ENCODE measurements at places on chromosomes 1 and 21. TPM values are rescaled to one million over a fixed set of nuclear protein-coding genes. Genes with fewer than 3 reads are reported as not detected.

- no peaks in the 10 kb centered on the region for H3K36me3 ChIP-seq
- H3K4me3 ChIP-seq: peak overlapping the region; percentile 81
- no peaks in the 10 kb centered on the region for H3K27me3 ChIP-seq
These were observed 759 bp downstream of the SMYD3 start for GRCh38 chr1:246506367-246506673.

DNA sequence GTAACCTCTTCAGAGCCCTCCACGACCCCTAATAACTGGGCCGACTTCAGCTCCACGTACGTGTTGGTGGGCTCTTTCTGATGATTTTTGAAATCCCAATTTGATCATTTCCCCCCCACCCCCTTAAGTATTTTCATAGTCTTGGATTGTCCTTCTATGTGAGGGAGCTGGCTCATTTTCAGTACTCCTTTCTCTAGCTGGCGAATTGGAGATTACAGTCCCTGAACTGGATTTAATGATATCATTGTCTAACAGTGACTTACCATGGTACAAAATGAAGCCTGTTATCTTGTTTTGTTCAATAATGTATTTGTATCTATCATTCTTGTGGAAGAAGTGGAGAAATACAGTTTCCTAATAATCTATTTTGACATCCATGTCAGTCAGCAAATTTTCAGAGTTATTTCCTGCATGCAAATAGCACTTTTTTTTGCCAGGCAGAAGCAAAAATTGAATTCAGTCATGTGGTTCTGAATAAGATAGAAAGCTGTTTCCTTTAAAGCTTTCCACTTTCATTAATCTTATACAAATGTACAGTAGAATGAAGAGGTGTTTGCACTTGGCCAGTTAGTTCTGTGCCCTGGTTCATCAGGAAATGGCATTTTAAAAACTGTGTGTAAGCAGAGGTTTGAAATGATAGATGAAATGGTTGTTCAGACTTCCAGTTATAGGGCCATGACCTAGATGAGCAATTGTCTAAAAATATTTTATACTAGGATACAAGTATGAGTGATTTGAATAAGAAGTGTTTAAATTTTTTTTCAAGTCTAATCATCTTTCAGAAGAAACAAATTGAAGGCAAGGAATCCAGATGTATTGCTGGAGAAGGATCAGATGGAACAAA lies 104.2 kb downstream of the ATP5PO start:
- no peaks in the 10 kb centered on the region for H3K4me1 ChIP-seq
- H3K36me3 ChIP-seq: no peaks in the 10 kb centered on the region
- no peak overlapping the region for H3K27ac ChIP-seq
- DNase-seq: no peak

- no peak overlapping the region for H3K4me3 ChIP-seq
- no peak for DNase-seq
- H3K4me1 ChIP-seq: no peaks in the 10 kb centered on the region
- no peaks in the 10 kb centered on the region for H3K27me3 ChIP-seq
- H3K36me3 ChIP-seq: no peaks in the 10 kb centered on the region
- H3K27ac ChIP-seq: no peak overlapping the region
These were observed 665.7 kb downstream of the ADGRL2 start for GRCh38 chr1:82466416-82466815.

DNA sequence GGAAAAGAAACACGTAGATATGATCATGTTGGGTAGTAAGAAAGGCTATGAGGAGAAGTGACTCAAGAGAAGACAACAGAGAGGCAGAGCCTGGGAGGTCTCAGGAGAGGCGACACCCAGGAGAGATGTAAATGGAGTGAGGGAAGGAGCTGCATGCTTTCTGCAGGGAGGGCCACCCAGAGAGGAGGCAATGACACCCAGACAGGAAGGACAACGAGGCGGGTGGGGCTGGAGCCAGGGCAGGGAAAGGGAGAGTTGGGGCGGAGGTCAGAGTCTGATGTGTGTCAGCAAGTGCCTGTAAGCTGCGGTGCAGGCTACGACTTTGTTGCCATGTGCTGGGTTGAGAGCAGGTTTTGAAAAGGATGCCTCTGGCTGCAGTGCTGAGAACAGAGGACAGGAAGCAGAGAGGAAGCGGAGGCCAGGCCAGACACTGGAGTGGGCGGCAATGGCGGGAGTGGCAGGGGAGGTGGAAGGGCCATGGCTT lies 31.3 kb downstream of the SLC1A7 start:
- peaks cover 9% of the 10 kb centered on the region for H3K4me1 ChIP-seq
- no peak overlapping the region for H3K27ac ChIP-seq
- no peak overlapping the region for H3K4me3 ChIP-seq
- no peaks in the 10 kb centered on the region for H3K27me3 ChIP-seq
- no peak for DNase-seq
- H3K36me3 ChIP-seq: no peaks in the 10 kb centered on the region

DNA sequence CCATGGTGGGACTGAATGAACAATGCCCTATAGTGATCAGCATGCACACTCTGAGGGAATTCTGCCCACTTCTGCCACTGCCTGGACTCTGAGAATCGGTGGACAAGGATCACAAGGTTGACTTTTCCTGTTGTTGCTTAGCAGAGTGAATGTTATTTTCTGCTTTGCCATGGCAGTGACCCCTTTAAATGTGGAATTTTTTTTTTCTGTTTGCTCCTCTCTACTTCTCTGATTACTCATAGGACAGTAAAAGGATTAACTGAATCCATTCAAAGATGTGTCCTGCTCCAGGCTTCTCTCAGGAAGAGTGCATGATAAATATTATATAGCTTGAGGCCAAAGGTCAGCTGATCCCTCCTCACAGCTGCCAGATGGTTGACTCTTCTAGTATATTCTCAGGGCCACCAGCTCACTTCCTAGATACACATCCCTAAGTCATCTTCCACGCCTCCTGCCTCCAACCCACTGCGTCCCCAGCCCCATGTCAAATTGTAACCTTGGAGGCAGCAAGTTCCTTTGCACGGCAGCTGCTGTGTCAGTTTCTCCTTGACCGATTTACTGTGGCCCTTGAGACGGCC lies 74.0 kb upstream of the RALGPS2 start:
- no peak overlapping the region for H3K27ac ChIP-seq
- H3K27me3 ChIP-seq: peaks cover 6% of the 10 kb centered on the region
- no peaks in the 10 kb centered on the region for H3K36me3 ChIP-seq
- no peak overlapping the region for H3K4me3 ChIP-seq
- DNase-seq: no peak

- no peak overlapping the region for H3K27ac ChIP-seq
- H3K27me3 ChIP-seq: no peaks in the 10 kb centered on the region
These were observed 44.1 kb upstream of the PALMD start for GRCh38 chr1:99601709-99602403.

DNA sequence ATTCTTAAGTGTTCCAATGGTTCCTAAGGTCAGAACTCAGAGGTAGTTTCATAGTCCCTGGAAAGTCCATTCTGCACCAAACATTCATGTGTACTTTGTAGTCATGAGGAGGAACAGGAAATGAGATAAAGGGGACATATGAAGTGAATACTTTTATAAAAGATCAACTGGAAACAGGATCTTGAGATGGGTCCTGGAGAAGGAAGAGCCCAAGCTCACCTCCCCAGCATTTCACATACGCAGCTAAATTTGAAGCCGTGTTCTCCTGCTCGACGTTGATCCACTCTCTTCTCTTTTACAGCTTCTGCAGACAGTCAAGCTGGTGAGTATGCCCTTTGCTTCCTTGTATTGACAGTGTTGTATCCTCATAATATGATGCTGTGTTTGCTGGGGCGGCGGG lies 429 bp downstream of the FCGR2A start:
- DNase-seq: no peak
- no peak overlapping the region for H3K27ac ChIP-seq
- peaks cover 9% of the 10 kb centered on the region for H3K27me3 ChIP-seq
- H3K36me3 ChIP-seq: no peaks in the 10 kb centered on the region

DNA sequence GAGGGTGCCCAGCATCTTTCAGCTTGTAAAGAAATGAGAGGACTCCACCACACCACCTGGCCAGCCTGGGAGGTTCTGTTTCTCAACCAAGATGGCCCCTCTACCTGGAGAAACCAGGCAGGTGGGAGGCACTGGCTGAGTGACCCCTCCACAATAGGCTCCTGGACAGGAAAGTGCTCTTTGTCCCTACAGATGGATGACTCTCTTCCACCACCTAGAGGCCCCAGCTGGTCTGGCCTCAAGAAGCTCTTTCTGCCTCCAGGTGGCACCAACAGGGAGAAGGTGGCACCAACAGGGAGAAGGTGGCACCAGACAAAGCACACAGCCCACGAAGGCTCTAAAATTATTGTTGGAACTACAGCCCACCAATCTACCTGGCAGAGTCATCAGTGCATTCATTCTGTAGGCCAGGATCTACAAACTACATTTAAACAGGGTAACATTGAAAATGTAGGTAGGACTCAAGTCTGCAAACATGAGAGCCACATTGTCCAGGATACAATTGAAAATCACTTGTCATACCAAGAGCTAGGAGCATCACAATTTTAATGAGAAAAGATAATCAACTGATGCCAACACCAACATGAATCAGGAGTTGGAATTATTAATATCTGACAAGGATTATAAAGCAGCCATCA lies 14.4 kb downstream of the TMPRSS3 start:
- no peak overlapping the region for H3K27ac ChIP-seq
- no peaks in the 10 kb centered on the region for H3K36me3 ChIP-seq
- peaks cover 15% of the 10 kb centered on the region for H3K4me1 ChIP-seq
- no peak overlapping the region for H3K4me3 ChIP-seq
- H3K27me3 ChIP-seq: no peaks in the 10 kb centered on the region

GRCh38 chr1:107140703-107141490 lies at the start of gene NTNG1:
Gene NTNG1, plus strand, starts transcription at chr1:107141039.
- no peaks in the 10 kb centered on the region for H3K36me3 ChIP-seq
- H3K4me1 ChIP-seq: peaks cover 19% of the 10 kb centered on the region
- H3K4me3 ChIP-seq: peak within 1 kb of the TSS; percentile 43
- H3K27ac ChIP-seq: no peak within 1 kb of the TSS
- no peak for DNase-seq

- DNase-seq: no peak
- H3K27ac ChIP-seq: no peak overlapping the region
- no peak overlapping the region for H3K4me3 ChIP-seq
- H3K4me1 ChIP-seq: peaks cover 10% of the 10 kb centered on the region
- H3K36me3 ChIP-seq: peaks cover 22% of the 10 kb centered on the region
- no peaks in the 10 kb centered on the region for H3K27me3 ChIP-seq
These were observed 38.6 kb downstream of the HTR6 start for GRCh38 chr1:19703280-19703679.

DNA sequence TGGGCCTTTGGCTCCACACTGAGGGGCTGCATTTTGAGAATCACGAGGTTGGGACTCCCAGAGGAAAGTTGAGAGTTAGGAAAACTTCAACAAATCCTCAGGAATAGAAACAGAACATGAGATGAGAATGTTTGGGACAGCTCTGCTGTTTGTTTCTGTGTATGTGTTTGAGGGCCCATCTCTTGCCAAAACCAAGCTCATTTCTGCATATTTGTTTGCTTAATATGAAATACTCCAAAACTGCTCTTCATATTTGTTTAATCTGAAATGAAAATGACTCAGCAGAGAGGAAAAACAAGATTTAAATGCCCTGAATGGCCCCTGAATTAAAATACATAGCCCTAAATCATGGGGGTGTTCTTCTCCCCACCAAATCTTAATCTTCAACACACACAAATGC lies 78.1 kb downstream of the DDR2 start:
- H3K27ac ChIP-seq: no peak overlapping the region
- H3K4me3 ChIP-seq: no peak overlapping the region
- H3K36me3 ChIP-seq: no peaks in the 10 kb centered on the region
- no peaks in the 10 kb centered on the region for H3K27me3 ChIP-seq

DNA sequence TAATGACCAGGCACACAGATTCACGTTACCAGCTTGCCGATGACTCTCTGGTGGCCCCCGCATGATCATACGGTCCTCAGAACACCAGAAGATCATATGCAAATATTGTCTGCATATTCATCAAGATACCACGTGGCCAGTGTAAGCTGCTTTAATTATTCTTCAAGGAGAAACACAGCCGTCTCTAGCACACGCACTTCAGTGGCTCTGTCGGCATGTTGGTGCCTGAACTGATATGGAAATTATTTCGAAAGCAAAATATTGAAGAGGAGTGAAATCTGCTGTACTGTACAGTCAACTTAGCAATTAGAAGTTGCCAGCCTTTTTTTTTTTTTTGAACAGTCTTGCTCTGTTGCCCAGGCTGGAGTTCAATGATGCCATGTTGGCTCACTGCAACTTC lies 5.9 kb upstream of the KIF26B start:
- no peak overlapping the region for H3K4me3 ChIP-seq
- peaks cover 26% of the 10 kb centered on the region for H3K27me3 ChIP-seq
- no peaks in the 10 kb centered on the region for H3K36me3 ChIP-seq

GRCh38 chr1:31715087-31715872 lies 11.5 kb upstream of the COL16A1 start:
- no peaks in the 10 kb centered on the region for H3K36me3 ChIP-seq
- DNase-seq: no peak
- peaks cover 42% of the 10 kb centered on the region for H3K27me3 ChIP-seq

- no peaks in the 10 kb centered on the region for H3K27me3 ChIP-seq
- H3K27ac ChIP-seq: no peak overlapping the region
- H3K4me1 ChIP-seq: no peaks in the 10 kb centered on the region
These were observed 60.5 kb downstream of the ATP1A1 start for GRCh38 chr1:116433275-116434257.

GRCh38 chr21:39616211-39616772 lies 3.6 kb downstream of the B3GALT5 start:
- H3K4me3 ChIP-seq: no peak overlapping the region
- H3K27me3 ChIP-seq: peaks cover 34% of the 10 kb centered on the region
- H3K4me1 ChIP-seq: no peaks in the 10 kb centered on the region
- H3K27ac ChIP-seq: no peak overlapping the region
- no peak for DNase-seq

- H3K4me1 ChIP-seq: no peaks in the 10 kb centered on the region
- no peak overlapping the region for H3K27ac ChIP-seq
- no peaks in the 10 kb centered on the region for H3K27me3 ChIP-seq
- H3K4me3 ChIP-seq: no peak overlapping the region
These were observed 144.0 kb upstream of the CD34 start for GRCh38 chr1:208054911-208055379.

DNA sequence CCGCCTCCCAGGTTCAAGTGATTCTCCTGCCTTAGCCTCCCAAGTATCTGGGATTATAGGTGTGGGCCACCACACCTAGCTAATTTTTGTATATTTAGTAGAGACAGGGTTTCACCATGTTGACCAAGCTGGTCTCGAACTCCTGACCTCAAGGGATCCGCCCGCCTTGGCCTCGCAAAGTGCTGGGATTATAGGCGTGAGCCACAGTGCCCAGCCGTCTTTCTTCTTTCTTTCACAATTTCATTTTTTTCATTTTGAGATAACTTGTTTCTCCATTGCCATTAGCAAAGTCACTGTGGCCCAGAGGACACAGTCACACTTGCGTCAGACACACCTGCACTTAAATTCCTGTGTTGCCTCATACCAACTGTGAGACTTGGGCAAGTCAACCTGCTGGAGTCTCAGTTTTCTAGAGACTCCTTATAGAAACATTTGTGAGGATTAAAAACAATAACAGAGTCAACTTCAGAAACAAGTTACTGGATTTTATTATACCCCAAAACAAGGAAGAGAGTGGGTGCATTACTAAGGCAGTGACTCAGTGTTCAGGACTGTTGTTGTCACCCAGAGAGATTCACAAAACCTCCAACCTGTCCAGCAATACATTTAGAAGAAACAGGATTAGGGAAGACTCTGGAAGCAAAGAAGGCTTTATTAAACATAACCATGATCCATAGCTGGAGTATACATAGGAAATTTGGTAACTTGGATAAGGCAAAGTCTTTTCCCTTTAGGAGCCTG lies 2.6 kb downstream of the TEDDM1 start:
- no peak for DNase-seq
- no peaks in the 10 kb centered on the region for H3K36me3 ChIP-seq
- no peak overlapping the region for H3K27ac ChIP-seq
- H3K4me3 ChIP-seq: no peak overlapping the region

Gene KLHDC7A
- not detected for total RNA-seq

Gene SPATA1
- total RNA-seq: 0.61 TPM

Gene SH2D1B
- not detected for total RNA-seq

Gene LCE1E
- total RNA-seq: not detected

Gene FCRL5
- not detected for total RNA-seq

Gene OLFML2B
- not detected for total RNA-seq

Gene CSMD2
- not detected for total RNA-seq

Gene CD48
- 395 TPM for total RNA-seq

Gene SYPL2
- not detected for total RNA-seq

Gene ATP1A4
- total RNA-seq: 0.22 TPM

Gene C1QTNF12
- total RNA-seq: 3.4 TPM

Measured in CD4-positive, alpha-beta T cell (primary cell).